ENCODE measurements at places on chromosomes 7 and 10.

- no peak for DNase-seq
Measured at GRCh38 chr10:49633327-49634068, 19.7 kb downstream of the CHAT start.

GRCh38 chr7:53191836-53192443 lies 156.5 kb downstream of the POM121L12 start:
- no peak for DNase-seq

- DNase-seq: no peak
Measured at GRCh38 chr7:18509481-18509880, 13.9 kb downstream of the HDAC9 start.

DNA sequence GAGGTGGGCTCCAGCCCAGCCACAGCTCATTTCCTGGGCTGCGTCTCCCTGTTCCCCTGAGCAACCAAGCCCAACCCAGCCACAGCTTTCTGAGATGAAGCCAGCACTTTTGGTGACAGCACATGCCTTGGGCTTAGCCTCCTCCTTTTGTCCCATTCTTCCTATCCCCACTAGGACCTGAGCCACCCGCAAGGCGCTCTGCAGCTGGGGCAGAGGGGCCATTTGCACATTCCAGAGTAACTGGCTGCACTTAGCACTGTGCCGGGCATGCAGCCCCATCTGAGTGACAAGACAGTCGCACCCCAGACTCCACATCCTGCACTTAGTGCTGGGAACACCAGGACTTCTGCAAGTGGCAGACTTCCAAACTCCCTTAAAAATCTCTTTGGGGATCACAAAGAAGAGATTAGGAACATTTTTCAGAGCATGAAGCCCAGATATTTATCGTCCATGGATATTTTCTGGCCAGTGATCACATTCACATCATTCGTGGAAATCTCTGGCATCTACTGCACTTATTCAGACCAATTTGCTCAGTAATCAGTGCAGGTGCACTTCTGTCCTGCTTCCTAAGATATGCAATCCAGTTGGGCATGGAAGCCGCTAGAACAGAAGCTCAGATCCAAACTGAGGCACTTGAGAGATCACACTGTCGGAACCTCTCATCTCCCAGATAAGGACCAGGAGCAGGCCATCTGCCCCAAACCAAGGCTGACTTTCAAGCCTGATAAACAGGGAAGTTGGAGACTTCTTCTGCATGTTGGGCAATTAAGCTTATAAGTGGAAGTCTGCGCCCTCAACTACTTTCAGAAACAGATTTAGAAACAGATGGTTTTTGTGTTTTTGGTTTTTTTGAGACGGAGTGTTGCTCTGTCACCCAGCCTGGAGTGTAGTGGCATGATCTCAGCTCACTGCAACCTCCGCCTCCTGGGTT lies 26.4 kb downstream of the CHST15 start:
- no peak for DNase-seq

GRCh38 chr7:129848436-129848835 lies 104.3 kb downstream of the UBE2H start:
- no peak for DNase-seq
